ENCODE measurements at places on chromosomes 1 and 21.

- no peaks in the 10 kb centered on the region for H3K4me1 ChIP-seq
- H3K27me3 ChIP-seq: no peaks in the 10 kb centered on the region
- no peak overlapping the region for H3K4me3 ChIP-seq
- no peak overlapping the region for H3K27ac ChIP-seq
- no peak for DNase-seq
These were observed 307.0 kb downstream of the ZP4 start for GRCh38 chr1:237583756-237584155.

GRCh38 chr21:36246080-36246631 is 73.8 kb upstream of the MORC3 start:
- DNase-seq: no peak
- H3K4me1 ChIP-seq: peaks cover 49% of the 10 kb centered on the region
- H3K27ac ChIP-seq: peak overlapping the region; percentile 36
- H3K36me3 ChIP-seq: peaks cover 14% of the 10 kb centered on the region
- no peak overlapping the region for H3K4me3 ChIP-seq

DNA sequence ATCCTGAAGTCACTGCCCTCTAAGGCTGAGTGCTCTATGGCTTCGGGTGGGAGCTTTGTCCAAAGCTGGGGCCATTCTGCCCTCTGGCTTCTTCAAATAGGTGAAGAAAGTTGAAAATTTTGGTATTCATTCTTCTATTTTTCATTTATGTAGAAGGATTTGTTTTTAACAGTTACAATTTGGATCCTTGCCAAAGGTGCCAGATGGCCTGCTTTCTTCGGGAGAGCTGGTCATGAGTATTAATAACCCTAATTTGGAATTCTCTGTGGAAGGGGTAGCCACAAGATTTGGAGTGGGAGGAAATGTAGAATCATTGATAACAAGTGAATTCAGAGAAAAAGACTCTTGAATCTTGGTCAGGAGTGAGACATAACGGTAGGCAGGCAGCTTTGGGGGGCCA is 370.4 kb upstream of the ST6GALNAC5 start:
- H3K4me3 ChIP-seq: no peak overlapping the region
- no peaks in the 10 kb centered on the region for H3K27me3 ChIP-seq
- H3K27ac ChIP-seq: no peak overlapping the region

- H3K36me3 ChIP-seq: no peaks in the 10 kb centered on the region
- no peak for DNase-seq
- no peak overlapping the region for H3K27ac ChIP-seq
- no peak overlapping the region for H3K4me3 ChIP-seq
These were observed 9.7 kb downstream of the BATF3 start for GRCh38 chr1:212689758-212690529.

DNA sequence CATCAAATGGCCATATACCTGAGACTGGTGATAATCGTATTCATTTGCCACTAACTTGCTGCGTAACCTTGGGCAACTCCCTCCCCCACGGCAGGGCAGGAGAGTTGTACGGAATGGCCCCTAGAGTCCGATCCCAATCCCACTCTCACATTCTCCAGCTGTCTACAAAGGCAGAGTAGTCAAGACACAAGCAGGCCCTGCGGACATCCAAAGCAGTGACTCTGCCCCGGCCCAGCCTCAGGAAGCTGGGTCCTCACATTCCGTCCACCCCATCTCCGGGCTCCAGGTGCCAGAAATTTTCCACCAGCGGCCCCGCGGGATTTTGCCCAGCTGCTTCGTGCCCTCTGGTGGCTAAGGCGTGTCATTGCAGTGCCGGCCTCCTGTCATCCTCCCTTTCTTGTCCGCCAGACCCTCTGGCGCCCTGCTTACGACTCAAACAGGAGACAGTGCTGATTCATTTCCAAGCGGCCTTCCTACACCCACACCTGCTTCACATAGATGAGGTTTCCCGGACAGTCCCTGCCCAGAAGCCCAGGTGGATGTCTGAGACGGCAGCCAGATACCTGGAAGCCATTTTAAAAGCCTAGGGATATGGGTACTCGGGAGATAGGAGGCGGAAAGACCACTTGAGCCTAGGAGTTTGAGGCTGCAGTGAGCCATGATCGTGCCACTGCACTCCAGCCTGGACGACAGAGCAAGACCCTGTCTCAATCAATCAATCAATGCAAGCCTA is 2.9 kb upstream of the S100A2 start:
- peak; percentile 96 for DNase-seq
- H3K27me3 ChIP-seq: no peaks in the 10 kb centered on the region
- peak overlapping the region; percentile 47 for H3K4me3 ChIP-seq
- peak overlapping the region; percentile 94 for H3K27ac ChIP-seq

GRCh38 chr1:185404907-185405568 is 88.0 kb upstream of the IVNS1ABP start:
- H3K4me1 ChIP-seq: peaks cover 30% of the 10 kb centered on the region
- peaks cover 10% of the 10 kb centered on the region for H3K36me3 ChIP-seq
- no peak for DNase-seq
- H3K27me3 ChIP-seq: no peaks in the 10 kb centered on the region

Data from WTC11 (cell line).